Activated T-helper 1 cell treated with Interleukin-2 at 50 U/mL for 16 hours (primary cell): ENCODE measurements at places on chromosomes 16 and 17.

DNA sequence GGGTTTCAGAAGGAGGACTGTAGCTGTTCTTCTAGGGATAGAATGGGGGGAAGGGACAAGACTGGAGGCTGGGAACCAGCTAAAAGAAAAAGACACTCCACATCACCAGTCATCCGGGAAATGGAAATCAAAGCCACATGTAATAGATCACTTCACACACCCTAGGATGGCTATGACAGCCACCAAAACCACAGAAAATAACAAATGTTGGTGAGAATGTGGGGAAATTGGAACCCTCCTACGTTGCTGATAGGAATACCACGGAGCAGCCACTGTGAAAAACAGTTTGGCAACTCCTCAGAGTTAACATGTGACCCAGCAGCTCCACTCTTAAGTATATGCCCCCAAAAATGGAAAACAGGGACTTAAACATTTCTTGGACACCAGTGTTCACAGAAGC lies 2.3 kb downstream of the TLE7 start:
- no peak for DNase-seq

GRCh38 chr17:30225112-30225511 lies 10.4 kb downstream of the SLC6A4 start:
- no peak for DNase-seq

DNA sequence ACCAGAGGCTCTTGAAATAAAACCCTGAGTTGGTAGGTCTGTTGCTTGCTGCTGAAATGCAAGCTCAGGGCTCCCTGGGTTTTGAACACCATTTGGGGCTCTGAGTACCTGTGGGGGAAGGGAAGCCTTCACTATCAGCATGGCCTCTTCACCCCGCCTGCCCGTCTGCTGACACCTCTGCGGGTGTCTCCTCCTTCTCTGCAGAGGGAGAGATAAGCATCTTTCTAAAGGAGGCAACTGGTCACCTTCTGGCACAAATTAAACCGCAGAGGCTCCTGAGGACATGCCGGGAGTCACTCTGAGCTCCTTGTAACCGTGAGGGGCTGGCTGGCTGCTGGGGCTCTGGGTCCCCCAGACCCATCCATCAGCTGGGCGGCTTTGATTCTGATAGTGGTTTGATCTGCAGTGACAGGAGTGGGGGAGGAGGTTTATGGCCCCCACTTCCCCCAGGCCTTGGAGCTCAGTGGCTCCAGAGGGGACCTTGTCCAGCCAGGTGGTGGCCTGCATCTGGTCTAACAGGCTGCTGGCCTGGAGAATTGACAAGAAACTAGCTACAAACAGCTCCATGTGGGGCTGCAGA lies 123.5 kb downstream of the IRF8 start:
- no peak for DNase-seq

- DNase-seq = no peak
Observed at GRCh38 chr16:22370038-22370820, 4.2 kb downstream of the CDR2 start.

DNA sequence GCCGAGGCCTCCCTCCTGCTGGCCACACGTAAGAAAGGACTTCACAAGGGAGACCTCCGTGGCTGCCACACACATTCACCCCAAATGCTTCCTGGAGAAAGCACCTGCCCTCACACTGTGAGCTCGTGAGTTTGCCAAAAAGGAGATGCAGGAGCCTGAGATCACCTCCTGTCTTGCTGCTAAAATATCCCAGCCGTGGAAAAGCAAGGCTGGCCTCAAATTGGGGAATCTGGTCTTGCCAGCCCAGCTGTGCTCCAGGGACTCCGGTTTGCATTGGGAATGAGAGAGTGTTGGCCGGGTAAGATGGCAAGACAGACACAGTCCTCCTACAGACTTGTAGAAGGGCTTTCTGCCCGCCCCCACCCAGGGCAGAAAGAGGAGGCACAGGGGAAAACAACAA lies 13.8 kb downstream of the RBFOX3 start:
- DNase-seq = no peak

DNA sequence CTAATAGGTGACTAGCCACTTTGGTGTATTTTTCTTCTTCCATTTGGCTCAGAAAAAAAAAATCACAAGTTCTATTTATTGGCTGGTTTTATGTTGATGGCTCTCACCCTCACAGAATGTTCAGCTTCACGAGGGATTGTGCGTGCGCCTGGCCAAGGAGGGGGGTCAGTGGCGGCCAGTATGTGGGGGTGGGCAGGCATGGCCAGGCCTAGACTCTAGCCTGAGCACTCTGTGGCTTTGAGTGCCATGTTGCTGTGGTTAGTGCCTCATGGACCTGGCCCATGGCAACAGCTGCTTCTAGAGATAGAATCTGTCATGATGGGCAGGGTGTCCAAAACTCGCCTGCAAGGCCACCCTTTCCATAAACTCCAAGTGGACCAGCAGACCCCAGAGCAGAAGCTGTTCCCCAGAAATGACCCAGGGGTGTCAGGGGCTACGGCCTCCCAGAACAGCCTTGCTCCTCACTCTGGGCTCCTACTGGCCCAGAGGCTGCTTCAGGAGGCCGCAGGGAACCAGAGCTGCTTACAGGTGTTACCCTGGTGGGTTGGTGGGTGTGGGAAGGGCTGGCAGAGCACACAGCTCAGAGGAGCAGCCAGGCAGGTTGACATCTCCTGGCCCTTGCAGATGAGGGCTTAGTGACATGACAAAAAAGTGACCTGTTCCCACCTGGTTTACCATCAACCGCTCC lies 124.9 kb downstream of the SOCS1 start:
- no peak for DNase-seq

GRCh38 chr17:37488009-37488604 lies 1.6 kb upstream of the DUSP14 start:
- no peak for DNase-seq

GRCh38 chr16:75208861-75209505 lies 2.0 kb upstream of the CTRB2 start:
- DNase-seq = no peak

DNA sequence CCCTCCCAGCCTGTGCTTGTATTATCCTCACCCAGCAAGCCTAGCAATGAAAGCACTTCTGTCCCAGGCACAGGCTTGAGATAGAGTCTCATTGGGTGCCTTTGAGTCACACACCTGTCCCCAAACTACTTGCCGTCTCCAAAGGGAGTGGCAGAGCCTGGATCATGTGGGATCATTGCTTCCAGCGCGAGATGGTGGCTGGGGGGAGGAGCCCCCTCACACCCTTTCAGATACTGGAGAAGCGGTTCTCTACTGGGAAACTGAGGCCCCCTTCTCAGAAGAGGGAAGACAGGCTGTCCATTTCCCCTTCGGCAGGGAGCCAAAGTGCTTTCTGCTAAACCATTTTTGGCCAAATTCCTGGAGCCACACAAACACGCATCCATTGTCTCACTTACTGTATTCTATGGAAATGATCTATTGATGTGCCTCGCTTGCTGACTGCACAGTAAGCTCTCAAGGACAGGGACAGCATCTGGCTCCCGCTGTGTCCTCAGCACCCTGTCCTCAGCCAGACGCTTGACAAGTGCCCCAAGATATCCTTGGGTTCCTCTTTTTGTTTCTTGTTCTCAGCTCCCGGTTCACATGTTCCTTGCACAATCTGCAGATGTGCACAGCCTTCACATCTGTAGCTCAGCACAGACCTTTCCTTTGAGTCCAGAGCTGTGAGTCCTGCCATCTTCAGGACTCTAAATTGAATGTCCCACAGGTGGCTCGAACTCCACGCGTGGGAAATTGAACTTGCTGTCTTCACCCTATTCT lies 26.0 kb upstream of the DLX3 start:
- no peak for DNase-seq

GRCh38 chr17:77409282-77410161 lies 268.8 kb downstream of the SEC14L1 start:
- DNase-seq = no peak

DNA sequence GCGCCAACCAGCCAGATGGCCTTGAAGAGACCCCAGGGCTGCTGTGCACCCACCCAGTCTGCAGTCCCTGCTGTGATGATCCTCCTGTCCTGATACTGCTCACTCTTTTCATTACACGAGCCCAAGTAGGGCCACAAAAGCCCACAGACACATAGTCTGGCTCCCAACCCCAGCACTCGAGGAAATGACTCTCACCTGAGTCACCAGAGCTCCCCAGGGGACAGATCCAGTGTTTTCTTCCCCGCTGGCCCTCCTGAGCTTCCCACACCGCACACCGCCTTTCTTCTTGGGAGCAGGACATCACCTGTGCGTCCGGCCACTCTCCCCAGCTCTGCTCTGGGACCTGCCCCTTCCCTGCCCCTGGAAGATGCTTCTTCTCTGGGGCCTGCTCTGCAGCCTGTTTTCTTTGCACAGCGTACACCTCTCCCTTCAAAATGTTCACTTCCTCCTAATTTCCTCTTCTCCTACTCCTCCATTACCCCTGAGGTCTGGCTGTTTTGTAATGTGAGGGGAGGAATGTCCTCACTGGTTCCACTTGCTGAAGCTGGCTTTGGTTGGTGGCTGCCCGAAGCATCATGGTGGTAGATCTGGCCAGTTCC lies 2.0 kb upstream of the SCN4A start:
- DNase-seq = no peak

GRCh38 chr16:78654929-78655328 lies 555.5 kb downstream of the WWOX start:
- DNase-seq = no peak

DNA sequence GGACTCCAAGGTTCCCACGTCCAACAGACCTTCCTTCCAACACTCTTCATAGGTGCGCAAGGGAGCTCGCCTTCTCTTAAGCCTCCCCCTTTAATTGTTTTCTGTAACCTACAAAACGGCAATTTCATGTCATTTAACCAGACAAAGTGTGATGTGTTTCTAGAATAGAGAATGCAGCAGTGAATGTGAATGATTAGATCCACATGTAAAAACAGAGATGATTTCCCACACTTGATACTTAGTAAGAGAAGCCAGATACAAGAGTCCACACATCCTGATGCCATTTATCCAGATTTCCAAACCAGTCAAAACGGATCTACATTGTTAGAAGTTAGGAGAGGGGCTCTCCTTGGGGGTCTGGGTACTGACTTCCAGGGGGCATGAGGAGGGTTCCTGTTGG lies 89.3 kb downstream of the IRF8 start:
- no peak for DNase-seq
